Stimulated activated CD8-positive, alpha-beta memory T cell treated with anti-CD3 and anti-CD28 coated beads, Interleukin-7, amount 100 ng/mL, for 24 hours (primary cell): ENCODE measurements at places on chromosomes 3 and 15.

DNA sequence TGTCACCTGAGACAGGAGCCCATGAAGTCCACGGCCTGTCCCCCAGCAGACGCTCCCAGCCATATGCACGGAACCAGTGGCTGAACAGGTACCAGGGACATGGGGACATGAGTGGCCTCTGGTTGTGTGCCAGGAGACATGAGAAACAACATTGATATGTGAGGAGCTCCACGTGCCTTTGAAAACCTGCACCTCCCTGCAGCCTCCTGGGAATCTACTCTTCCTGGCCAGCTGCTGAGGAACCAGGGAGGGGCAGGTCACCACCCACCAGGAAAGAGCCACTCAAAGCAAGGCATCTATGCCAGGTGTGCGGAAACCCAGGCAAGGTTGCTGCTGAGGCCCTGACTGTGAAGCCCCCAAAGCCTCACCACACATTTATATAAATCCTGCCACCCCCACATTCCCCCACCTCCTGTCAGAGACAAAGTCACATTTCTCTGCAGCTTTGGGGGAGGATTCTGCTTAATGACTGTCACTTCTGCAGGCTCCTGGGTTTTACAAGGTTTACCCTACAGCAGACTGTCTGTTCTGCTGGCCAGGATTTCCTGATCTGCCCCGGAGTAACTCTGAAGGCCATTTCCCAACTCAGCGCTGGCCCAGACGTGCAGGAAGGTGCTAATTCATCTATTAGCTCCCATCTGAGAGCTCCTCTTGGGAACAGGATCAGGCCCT lies 110.8 kb downstream of the ADCY5 start:
- DNase-seq, result no peak

- no peak for DNase-seq
These were observed 23.4 kb upstream of the SLC2A2 start for GRCh38 chr3:171049861-171050444.

GRCh38 chr3:190738636-190739155 lies 123.8 kb downstream of the GMNC start:
- no peak for DNase-seq

DNA sequence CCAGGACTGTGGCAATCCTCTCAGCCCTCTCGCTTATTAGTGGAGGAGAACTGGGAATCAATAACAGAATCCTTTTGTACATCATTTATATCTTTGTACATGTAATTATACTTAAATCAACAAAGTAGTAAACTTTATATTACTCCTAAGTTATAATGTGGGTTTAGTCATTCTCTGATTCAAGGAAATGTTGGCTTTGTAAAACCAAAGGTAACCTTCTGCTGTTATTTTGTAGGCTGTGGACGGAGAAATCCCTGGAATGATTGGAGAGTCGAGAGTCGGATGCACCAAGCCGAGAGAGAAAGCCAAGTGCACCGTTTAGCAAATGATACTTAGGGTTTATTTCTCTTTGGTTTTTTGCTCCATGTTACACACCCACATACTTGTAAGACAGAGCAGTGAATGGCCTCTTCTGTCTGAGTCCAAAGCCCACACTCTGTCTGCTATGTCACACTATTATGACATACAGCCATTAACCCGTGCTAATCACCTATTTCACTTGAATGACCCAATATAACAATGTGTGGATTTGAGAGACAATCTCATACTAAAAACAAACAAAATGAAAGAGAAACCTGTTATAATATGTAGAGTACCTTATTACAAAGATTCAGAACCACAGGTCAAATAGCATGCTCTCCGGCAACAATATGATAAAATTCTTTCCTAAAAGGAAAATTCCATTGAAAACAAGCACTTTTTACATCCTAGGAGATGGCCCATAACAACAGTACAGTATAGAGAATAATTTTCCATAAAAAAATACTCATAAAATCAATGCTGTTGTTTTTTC lies 72.2 kb downstream of the MECOM start:
- DNase-seq, result no peak

GRCh38 chr3:177410730-177411129 lies 213.4 kb upstream of the TBL1XR1 start:
- DNase-seq, result no peak

DNA sequence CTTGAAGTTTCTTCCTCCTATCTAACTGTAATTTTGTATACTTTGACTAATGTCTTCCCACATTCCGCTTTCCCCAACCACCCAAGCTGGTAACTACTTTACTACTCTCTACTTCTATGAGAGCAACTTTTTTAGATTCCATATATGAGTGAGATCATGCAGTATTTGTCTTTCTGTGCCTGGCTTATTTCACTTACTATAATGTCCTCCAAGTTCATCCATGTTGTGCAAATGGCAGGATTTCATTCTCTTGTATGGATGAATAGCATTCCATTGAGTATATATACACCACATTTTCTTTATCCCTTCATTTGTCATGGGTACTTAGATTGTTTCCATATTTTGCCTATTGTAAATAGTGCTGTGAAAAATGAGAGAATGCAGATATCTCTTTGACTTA lies 78.5 kb upstream of the CCNL1 start:
- DNase-seq, result no peak

GRCh38 chr3:87435926-87436620 lies 159.7 kb upstream of the POU1F1 start:
- no peak for DNase-seq

GRCh38 chr3:32256206-32256605 lies 17.7 kb downstream of the CMTM8 start:
- DNase-seq, result no peak

DNA sequence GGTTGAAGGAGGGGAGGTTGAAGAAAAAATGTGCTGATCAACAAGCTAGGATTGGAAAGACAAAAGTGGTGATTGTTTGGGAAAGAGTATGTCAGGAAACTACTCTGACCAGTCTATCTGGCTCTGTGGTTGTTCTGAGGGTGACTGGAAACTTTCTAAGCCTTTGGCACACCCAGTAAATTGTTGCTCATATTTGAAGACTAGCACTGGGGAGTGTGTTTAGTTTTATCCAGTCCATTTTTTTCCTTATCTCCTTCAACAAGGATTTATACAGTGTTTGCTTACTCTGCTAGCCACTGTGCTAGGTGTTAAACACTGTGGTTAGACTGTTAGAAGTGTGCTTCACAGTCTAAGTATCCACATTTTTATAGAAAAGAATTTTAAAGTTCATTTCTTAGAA lies 28.8 kb downstream of the PPM1L start:
- DNase-seq, result no peak

DNA sequence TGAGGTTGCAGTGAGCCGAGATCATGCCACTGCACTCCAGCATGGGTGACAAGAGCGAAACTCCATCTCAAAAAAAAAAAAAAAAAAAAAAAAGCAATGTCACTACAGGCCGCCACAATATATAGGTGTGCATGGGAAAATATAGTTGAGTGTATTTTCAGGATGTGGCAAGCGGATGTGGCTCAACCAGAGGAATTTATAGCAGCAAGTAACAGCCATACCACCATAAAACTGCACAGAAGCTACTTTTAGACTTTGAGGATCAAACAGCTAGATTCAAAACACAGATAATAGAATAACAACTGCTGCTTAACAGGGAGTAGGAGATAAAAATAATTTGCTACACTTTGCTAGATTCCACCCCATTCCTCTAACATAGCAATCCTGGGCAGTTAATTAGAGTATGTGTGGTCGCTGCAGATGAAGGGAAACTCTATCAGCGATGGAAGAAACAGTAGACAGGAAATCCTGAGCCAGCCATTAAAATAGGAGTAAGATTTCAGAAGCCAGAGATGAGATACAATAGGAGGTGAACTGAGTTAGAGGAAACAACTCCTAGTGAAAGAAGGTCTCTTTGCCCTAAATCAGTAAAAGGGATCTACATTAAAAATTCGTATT lies 318.7 kb upstream of the STT3B start:
- DNase-seq, result no peak

DNA sequence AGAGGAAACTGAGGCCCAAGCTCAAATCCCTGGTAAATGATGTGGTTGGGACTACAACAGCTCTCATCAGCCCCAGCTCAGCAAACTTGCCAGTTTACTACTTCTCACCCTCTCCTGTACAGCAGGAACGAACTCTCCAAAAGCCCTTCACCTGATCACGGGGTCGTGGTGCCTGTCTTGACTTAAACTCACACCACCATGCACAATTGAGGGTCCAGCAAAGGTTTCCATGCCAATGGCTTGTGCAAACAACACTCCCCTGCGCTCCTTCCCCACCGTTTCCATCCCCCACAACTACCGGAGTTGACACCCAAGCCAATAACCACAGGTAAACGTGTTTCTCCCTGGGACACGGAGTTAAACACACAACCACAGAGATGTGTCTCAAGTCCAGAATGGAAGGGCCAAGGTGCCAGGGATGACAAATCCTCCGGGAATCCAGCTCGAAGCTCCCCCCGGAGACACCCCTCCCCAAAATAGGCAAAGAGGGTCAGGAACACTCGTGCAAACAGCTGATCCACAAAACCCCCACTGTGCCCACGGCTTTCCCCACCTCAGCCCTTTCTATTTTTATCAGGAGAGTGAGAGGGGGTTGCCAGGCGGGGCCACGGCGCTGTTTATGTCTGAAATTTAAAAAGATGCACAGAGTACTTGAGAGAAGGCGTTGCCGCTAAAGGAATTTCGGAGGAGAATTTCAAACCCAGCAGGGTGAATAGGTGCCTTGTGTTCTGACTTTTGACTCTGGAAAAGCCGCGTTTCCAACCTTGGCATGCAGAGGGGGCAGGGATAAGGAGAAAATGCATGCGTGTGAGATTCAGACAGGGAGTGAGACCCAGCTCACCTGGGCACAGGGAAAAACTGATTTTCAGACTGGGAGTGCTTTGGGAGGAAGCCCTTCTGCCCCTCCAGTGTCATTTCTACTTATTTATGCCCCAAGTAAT lies 10.6 kb upstream of the ACAN start:
- DNase-seq, result no peak

- no peak for DNase-seq
These were observed 4.4 kb upstream of the IQSEC1 start for GRCh38 chr3:13077431-13078162.

GRCh38 chr3:126521122-126521891 lies 2.6 kb upstream of the CHST13 start:
- no peak for DNase-seq

- no peak for DNase-seq
These were observed 5.3 kb downstream of the CHST2 start for GRCh38 chr3:143124601-143125520.

DNA sequence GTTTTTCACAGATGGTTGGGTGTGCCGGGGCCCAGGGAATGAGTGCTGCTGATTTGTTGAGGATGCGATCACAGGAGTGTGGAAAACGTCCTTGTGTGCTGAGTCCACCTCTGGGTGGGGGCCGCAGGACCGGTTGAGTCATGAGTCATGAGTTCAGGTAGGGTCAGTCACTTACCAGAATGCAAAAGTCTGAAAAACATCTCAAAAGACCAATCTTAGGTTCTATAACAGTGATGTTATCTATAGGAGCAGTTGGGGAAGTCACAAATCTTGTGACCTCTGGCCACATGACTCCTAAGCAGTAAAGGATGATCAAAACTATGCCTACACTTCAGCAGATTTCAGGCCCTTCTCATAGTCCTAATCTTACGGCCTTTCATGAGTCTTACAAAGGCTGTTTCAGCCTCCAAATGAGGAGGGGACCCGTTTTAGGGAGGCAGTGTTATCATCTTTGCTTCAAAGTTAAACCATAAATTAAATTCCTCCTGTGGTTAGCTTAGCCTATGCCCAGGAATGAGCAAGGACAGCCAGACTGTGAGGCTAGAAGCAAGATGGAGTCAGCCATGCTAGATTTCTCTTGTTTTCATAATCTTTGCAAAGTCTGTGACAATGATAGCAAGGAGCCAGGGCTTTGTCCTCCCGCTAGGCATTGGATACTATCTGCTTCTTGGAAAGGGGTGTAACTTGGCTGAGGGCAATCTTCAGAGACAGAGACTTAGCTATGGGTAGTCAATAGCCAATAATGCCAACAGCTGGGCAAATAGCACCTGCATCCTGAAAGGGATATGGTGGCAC lies 30.6 kb upstream of the PIAS1 start:
- no peak for DNase-seq

GRCh38 chr3:87088993-87089841 lies 98.3 kb upstream of the VGLL3 start:
- no peak for DNase-seq

GRCh38 chr15:33242669-33243191 lies 48.2 kb upstream of the FMN1 start:
- no peak for DNase-seq

DNA sequence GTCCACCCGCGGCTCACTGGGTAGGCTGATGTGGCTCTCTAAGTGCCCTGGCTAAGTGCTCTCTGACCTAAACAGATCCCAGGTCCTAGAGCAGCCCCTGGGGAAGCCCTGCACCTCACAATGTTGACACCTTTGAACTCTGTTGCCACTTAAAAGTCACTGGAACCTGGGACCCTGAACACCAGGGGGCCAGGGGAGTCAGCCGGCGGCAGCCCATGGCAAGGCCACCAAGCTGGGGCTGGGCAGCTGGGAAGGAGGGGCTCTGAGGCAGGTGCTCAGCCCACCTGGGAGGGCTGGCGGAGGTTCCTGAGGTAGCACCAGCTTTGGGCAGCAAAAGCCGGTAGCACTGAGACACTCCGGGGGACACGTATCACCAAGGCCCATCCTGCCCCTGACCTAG lies 129.0 kb downstream of the CHSY1 start:
- no peak for DNase-seq

DNA sequence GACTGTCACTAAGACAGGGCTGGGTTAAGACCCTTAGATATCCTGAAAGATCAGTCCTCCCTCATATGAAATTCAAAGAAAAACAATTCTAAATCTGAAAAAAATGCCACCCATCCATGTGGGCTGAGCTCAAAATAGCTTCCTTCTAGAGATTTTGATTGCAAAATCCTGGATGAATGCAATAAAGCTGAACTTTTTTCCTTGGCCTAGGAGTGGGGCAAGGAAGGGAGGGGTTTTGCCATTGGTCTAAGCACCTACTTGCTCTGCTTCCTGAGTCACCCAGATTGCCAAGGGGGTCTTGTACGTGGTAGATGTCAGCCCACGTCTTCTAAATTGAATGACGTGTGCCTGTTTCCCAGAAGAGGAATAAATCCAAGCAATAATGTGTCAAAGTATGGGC lies 15.3 kb upstream of the SMAD3 start:
- no peak for DNase-seq
